Left lung (tissue), 14 donors: ENCODE measurements at places on chromosomes 2 and 18. TPM values are rescaled to one million over a fixed set of nuclear protein-coding genes. Genes with fewer than 3 reads are reported as not detected.

DNA sequence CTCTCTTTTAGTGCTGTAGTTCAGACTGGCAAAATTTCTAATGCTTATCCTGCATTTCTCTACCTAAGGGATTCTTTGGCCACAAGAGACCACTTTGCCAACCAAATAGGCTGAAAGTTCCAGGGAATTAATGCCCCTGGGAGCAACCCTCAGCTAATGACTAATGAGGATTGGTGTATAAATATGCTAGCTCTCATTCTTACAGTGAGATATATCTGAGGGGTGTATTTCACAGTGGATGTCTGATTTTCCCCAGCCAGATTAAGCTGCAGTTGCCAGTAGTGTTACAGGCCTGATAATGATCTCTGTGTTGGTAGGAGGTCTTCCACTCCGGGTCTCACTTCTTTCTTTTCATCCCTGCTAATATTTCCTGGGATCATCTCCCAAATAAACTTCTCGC, 90.4 kb downstream of the GULP1 start:
- DNase-seq = no peak
- peaks cover 10% of the 10 kb centered on the region for H3K36me3 ChIP-seq
- H3K4me3 ChIP-seq = no peak overlapping the region
- peak overlapping the region; percentile 30 for H3K27ac ChIP-seq
- H3K4me1 ChIP-seq = no peaks in the 10 kb centered on the region
- no peaks in the 10 kb centered on the region for H3K27me3 ChIP-seq

DNA sequence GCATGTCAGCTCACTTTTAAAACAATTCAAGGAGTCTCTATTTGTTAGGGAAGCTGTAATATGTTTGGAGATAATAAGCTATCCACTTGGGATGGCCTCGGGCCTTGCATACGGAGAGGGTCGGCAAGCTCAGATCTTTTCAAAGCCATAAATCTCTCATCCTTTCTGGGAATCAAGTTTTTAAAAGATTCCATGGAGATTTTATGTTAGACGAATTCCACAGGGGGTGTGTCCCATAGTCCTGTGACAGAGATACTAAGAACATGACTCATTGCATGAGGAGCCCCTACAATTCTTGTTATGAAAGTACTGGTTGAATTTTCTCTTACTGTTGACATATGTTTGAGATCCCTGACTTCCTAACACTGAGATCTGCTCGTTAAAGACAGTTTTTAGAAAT, 108.7 kb downstream of the FEZ2 start:
- H3K27me3 ChIP-seq = no peaks in the 10 kb centered on the region
- H3K36me3 ChIP-seq = no peaks in the 10 kb centered on the region
- DNase-seq = no peak
- H3K27ac ChIP-seq = no peak overlapping the region
- H3K4me3 ChIP-seq = no peak overlapping the region

- H3K27me3 ChIP-seq = no peaks in the 10 kb centered on the region
- H3K4me3 ChIP-seq = no peak overlapping the region
- no peaks in the 10 kb centered on the region for H3K36me3 ChIP-seq
- no peaks in the 10 kb centered on the region for H3K4me1 ChIP-seq
Observed at GRCh38 chr2:5939553-5939952, 247.4 kb downstream of the SOX11 start.

GRCh38 chr18:70116949-70117348, 88.5 kb downstream of the RTTN start:
- DNase-seq = no peak
- no peak overlapping the region for H3K27ac ChIP-seq
- H3K4me3 ChIP-seq = no peak overlapping the region
- H3K36me3 ChIP-seq = peaks cover 11% of the 10 kb centered on the region
- H3K4me1 ChIP-seq = no peaks in the 10 kb centered on the region

GRCh38 chr2:173874894-173875237, 90.3 kb downstream of the SP3 start:
- H3K4me3 ChIP-seq = no peak overlapping the region
- peak overlapping the region; percentile 49 for H3K27ac ChIP-seq
- H3K36me3 ChIP-seq = no peaks in the 10 kb centered on the region
- H3K27me3 ChIP-seq = no peaks in the 10 kb centered on the region

- no peaks in the 10 kb centered on the region for H3K27me3 ChIP-seq
- no peak for DNase-seq
- no peaks in the 10 kb centered on the region for H3K36me3 ChIP-seq
- H3K4me1 ChIP-seq = peaks cover under 1% of the 10 kb centered on the region
- no peak overlapping the region for H3K27ac ChIP-seq
Observed at GRCh38 chr2:235609746-235610145, 115.9 kb downstream of the AGAP1 start.

DNA sequence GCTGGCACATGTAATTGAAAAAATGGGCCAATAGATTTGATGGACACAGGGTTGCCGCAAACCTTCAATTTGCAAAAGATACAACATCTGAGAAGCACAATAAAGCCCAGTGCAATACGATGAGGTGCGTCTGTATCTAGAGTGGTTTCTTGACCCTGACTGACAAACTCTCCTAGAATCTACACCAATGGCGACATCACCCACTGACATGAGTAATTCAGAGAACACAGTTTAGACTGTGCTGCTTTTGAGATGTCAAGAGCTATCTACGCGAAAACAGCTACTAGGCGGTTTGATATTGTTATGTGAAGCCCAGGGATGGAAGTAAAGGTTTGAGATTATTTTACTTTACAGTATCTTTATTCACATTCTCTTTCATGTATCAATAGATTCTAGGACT, 104.9 kb downstream of the EIPR1 start:
- DNase-seq = no peak
- no peak overlapping the region for H3K4me3 ChIP-seq
- H3K27ac ChIP-seq = no peak overlapping the region
- H3K36me3 ChIP-seq = no peaks in the 10 kb centered on the region

- DNase-seq = no peak
- no peaks in the 10 kb centered on the region for H3K36me3 ChIP-seq
- no peak overlapping the region for H3K4me3 ChIP-seq
- H3K4me1 ChIP-seq = peaks cover 36% of the 10 kb centered on the region
- no peak overlapping the region for H3K27ac ChIP-seq
Observed at GRCh38 chr2:160469164-160469563, 24.4 kb downstream of the RBMS1 start.

DNA sequence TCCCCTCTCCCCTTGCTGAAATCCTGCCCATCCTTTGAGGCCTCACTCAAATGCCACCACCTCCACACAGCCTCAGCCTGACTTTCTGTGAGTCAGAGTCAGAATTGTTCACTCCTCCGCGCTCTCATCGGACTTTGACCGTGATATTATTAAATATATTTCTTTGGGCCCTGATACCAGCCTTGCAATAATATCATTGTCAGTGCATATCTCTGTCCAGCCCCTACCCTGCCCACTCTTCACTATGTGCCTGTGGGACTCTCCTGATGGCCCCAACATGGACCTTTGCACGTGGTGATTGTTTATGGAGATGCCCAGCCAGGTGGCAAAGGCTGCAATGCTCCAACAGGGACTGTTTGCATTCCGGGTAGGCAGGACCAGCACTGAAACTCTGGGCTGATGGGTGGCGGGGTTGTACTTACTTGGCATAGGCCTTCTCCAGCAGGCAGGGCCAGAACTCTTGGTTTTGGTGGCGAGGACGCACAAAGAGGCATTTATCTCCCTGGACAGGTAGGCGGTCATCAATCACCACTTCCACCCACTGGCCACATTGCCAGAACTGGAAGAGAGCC, 37.3 kb downstream of the CAPN13 start:
- no peak overlapping the region for H3K27ac ChIP-seq
- no peak overlapping the region for H3K4me3 ChIP-seq
- no peak for DNase-seq
- no peaks in the 10 kb centered on the region for H3K27me3 ChIP-seq

GRCh38 chr2:172103471-172104272, 972 bp upstream of the DLX2 start:
- peak; percentile 84 for DNase-seq
- H3K27me3 ChIP-seq = peaks cover 100% of the 10 kb centered on the region
- H3K36me3 ChIP-seq = no peaks in the 10 kb centered on the region
- H3K27ac ChIP-seq = no peak overlapping the region

- DNase-seq = no peak
- no peaks in the 10 kb centered on the region for H3K27me3 ChIP-seq
- peaks cover 4% of the 10 kb centered on the region for H3K4me1 ChIP-seq
- H3K4me3 ChIP-seq = no peak overlapping the region
- H3K27ac ChIP-seq = no peak overlapping the region
Observed at GRCh38 chr2:172329774-172330671, 97.4 kb upstream of the ITGA6 start.

DNA sequence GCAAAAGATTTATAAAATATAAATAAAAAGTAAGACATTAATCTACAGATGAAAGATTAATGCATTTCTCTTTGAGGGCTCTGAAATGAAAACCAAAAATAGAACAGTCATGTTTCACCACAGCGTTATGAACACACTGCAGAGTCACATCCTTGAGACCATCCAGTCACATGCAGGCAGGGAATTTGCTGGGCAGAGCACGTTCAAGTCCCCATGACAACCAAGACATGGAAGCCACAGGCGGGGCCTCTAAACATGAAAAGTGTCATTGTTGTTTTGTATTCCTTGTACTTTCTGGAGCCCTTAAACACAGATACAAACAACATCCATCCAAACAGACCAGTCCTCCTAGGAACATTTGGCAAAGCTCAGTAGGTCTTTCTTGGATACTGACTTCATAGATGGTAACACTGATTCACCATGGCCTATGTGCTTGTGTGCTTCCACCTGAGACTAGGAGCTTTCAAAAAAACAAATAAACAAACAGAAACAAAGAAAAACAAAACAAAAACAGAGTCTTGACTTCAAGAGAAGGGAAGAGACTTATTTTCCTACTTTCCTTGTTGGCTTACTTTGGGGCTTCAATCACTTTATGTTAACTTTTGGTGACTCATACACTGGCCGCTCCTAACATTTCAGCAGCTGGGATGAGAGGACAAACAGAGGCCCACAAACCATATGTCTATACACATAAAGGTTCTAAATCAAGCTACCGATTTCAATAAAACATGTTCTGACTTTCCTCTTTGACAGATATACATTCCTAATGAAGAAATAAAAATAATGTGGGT, 99.5 kb upstream of the CCDC85A start:
- no peaks in the 10 kb centered on the region for H3K4me1 ChIP-seq
- no peaks in the 10 kb centered on the region for H3K27me3 ChIP-seq
- no peak overlapping the region for H3K4me3 ChIP-seq
- H3K27ac ChIP-seq = no peak overlapping the region

DNA sequence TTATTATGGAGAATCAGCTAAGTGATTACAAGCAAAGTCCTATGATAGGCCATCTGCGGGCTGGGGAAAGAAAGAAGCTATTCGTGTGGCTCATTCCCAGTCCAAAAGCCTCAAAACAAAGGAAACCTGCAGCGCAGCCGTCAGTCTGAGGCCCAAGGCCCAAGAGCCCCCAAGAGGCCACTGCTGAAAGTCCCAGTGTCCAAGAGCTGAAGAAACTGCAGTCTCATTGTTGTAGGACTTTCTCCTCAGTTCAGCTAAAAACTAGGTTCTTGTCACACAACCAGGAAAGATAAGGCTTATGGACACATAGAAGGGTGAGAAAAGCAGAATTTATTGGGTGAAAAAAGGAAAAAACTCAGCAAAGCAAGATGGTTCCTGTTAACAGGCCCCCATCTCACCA, 143.2 kb downstream of the RHBDD1 start:
- H3K4me3 ChIP-seq = no peak overlapping the region
- H3K36me3 ChIP-seq = no peaks in the 10 kb centered on the region
- no peaks in the 10 kb centered on the region for H3K27me3 ChIP-seq
- DNase-seq = no peak
- no peak overlapping the region for H3K27ac ChIP-seq

- no peak for DNase-seq
- H3K36me3 ChIP-seq = no peaks in the 10 kb centered on the region
- H3K4me1 ChIP-seq = no peaks in the 10 kb centered on the region
- H3K27ac ChIP-seq = no peak overlapping the region
Observed at GRCh38 chr2:134014196-134014960, 239.5 kb upstream of the MGAT5 start.

GRCh38 chr2:207479198-207479785, 50.5 kb upstream of the CREB1 start:
- DNase-seq = no peak
- H3K4me3 ChIP-seq = no peak overlapping the region
- H3K27ac ChIP-seq = no peak overlapping the region
- no peaks in the 10 kb centered on the region for H3K36me3 ChIP-seq
- H3K27me3 ChIP-seq = no peaks in the 10 kb centered on the region
- peaks cover 6% of the 10 kb centered on the region for H3K4me1 ChIP-seq

GRCh38 chr2:64219149-64219548, 74.9 kb upstream of the PELI1 start:
- no peak overlapping the region for H3K4me3 ChIP-seq
- H3K4me1 ChIP-seq = peaks cover 62% of the 10 kb centered on the region
- H3K27ac ChIP-seq = peak overlapping the region; percentile 84

GRCh38 chr2:145931781-145932395, 1412.0 kb upstream of the ZEB2 start:
- H3K27me3 ChIP-seq = no peaks in the 10 kb centered on the region
- H3K27ac ChIP-seq = no peak overlapping the region
- H3K4me1 ChIP-seq = no peaks in the 10 kb centered on the region
- no peaks in the 10 kb centered on the region for H3K36me3 ChIP-seq
- no peak overlapping the region for H3K4me3 ChIP-seq

DNA sequence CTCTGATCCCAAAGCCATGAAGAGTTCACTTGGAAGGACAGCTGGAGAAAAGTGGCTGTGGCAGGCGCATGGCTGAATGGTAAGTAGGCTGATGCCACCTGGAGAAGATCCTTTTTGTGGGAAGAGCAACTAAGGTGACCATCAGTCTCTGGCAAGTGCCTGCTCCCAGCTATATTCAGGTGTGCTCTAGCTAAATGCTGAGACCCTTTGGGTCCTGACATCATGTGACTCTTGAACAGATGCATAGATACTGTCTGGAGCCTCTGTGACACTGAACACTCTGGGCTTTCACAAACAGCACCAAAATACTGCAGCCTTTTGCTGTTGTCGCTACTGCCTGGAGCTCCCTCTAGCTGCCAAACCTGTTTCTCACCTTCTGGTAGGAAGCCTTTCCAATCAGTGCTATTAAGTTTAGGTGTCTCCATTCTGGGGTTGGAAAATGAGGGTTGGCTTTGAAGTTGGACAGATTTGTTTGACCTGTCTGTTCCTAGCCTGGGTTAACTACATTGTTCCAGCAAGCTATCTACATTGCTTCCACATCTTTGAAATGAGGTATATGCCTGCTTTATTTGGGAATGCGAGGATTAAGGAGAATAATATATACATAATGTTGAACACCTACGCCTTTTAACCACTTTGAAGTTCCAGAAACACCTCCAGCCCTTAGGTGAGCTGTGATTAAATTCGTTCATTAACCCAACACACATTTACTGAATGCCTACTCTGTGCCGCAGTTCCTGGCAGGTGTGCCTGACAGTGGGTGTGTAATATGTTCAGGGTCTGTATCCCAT, 3.1 kb downstream of the EGR4 start:
- H3K4me3 ChIP-seq = no peak overlapping the region
- no peak overlapping the region for H3K27ac ChIP-seq

SLC8A1 gene
- total RNA-seq = 39.7 TPM

TUBA4B gene
- 3.0 TPM for total RNA-seq

MSH6 gene
- total RNA-seq = 54.1 TPM

DAPL1 gene
- not detected for total RNA-seq

ITGA4 gene
- 23.5 TPM for total RNA-seq

KLHL14 gene
- 0.45 TPM for total RNA-seq

TMEM150A gene
- total RNA-seq = 39.6 TPM

CERKL gene
- 1.3 TPM for total RNA-seq

CFC1 gene
- not detected for total RNA-seq

CELF4 gene
- total RNA-seq = 2.1 TPM

UGT1A8 gene
- total RNA-seq = not detected

RAB27B gene
- 57.9 TPM for total RNA-seq

STON1 gene
- 17.6 TPM for total RNA-seq
